Activated naive CD4-positive, alpha-beta T cell treated with Interleukin-2 at 50 U/mL for 16 hours (primary cell): ENCODE measurements at places on chromosomes 7 and 10.

- DNase-seq: no peak
Observed at GRCh38 chr10:34295142-34295548, 520.0 kb downstream of the PARD3 start.

- DNase-seq: no peak
Observed at GRCh38 chr10:125343118-125343925, 183.0 kb upstream of the CTBP2 start.

DNA sequence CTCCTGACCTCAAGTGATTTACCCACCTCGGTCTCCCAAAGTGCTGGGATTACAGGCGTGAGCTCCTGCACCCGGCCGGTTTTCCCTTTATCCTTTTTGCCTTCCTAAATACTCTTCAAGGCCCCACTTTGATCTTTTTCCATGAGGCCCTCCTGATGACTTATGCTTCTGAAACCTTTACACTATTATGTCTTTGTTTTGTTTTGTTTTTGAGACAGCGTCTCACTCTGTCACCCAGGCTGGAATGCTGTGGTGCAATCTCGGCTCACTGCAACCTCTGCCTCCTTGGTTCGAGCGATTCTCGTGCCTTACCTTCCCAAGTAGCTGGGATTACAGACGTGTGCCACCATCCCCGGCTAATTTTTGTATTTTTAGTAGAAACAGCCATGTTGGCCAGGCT lies 3.8 kb downstream of the STMP1 start:
- DNase-seq: no peak

GRCh38 chr10:43056568-43057011 lies 20.3 kb upstream of the RET start:
- no peak for DNase-seq

DNA sequence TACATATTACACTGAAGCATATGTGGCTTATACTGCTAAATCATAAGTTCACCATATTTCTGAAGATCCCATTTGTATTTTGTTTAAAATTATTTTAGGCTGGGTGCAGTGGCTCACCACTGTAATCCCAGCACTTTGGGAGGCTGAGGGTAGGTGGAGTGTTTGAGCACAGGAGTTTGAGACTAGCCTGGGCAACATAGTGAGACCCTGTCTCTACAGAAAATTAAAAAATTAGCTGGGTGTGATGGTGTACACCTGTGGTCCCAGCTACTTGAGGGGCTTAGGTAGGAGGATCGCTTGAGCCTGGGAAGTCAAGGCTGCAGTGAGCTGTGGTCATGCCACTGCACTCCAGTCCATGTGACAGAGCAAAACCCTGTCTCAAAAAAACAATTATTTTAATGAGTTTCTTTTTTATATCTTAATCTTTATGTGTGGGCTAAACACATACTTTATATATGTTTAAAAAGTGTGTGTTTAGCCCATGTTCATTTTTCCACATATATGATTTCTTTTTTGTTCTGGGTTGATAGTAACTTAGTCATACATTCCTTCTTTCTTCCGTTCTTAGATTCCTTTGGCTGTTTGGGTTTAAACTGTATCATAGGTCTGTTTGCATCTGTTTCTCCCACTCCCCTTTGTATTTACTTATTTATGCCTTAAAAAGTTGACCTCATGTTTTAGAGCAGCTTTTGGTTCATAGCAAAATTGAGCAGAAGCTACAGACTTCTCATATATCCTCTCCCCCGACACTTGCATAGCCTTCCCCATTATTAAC lies 33.5 kb downstream of the RSBN1L start:
- DNase-seq: no peak

DNA sequence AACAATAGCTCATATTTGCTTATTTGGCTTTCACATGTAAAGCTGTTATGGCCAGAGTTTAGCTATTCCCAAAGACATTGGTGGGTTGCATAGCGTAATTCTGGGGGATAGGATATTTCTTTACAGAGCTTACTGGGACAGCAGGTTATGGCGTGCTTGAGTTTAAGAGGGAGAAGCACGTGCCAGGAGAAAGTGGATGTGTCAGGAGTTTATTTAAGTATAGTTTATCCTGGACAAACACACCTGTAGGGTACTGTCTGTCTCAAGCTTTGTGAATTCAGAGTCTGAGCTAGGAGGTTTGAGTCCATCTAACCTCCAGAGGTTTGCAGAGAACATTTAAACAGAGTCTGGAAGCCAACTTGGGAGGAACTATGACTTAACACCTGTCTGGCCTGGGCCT lies 21.3 kb downstream of the GBF1 start:
- DNase-seq: no peak

GRCh38 chr7:22882106-22882505 lies 59.5 kb upstream of the TOMM7 start:
- DNase-seq: no peak

- DNase-seq: no peak
Observed at GRCh38 chr7:94650147-94651051, 5.5 kb downstream of the SGCE start.

DNA sequence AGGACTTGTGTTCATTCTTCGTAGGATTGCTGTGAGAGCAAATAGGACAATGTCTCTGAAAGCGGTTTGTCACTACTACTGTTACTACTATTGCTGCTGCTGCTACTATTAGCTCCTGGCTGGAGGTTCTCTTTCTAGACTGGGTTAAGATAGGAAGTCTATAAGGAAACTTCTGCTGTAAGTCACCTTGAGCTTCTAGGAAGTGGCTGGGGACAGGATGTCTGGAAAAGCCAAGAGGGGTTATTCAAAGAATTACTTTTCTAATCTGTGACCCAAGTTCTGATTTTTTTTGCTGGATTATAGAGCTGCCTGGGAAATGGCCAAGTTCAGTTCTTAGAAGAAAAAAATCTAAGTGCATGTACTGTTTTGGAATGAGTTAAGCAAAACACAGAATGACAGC lies 62.2 kb downstream of the NAMPT start:
- DNase-seq: no peak
